Activated naive CD8-positive, alpha-beta T cell treated with anti-CD3 and anti-CD28 coated beads, Interleukin-2, amount 10 ng/mL, durations not matched to agents 7 days and 5 days (primary cell): ENCODE measurements at places on chromosomes 7 and 10. TPM values are rescaled to one million over a fixed set of nuclear protein-coding genes. Genes with fewer than 3 reads are reported as not detected.

The LIPM gene
- total RNA-seq, result not detected

The ZNF107 gene
- 29.0 TPM for total RNA-seq

The GPR26 gene
- total RNA-seq, result not detected

The PGAM1 gene
- 298 TPM for total RNA-seq

The OPN4 gene
- total RNA-seq, result not detected

The KLF14 gene
- not detected for total RNA-seq

The ELN gene
- total RNA-seq, result not detected

- DNase-seq, result no peak
Observed at GRCh38 chr7:106486331-106486730, 174.6 kb downstream of the CCDC71L start.

DNA sequence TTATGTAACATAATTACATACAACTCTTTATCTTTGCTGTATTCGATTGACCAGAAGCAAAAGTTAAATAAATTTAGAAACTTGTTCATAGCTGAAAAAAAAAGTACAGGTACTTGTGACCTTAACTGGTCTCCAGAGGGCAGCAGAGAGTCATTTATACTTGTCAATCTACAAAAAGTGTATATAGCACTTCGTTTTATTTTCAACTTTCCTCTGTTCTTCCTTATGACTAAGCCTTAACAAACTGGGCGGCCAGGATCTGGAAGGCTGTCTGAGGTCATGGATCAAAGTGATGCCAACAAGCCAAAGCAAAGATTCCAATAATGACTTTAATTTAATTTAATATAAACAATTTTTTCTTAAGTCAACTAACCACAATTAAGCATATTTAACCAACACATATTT lies 29.8 kb downstream of the C10orf67 start:
- no peak for DNase-seq

DNA sequence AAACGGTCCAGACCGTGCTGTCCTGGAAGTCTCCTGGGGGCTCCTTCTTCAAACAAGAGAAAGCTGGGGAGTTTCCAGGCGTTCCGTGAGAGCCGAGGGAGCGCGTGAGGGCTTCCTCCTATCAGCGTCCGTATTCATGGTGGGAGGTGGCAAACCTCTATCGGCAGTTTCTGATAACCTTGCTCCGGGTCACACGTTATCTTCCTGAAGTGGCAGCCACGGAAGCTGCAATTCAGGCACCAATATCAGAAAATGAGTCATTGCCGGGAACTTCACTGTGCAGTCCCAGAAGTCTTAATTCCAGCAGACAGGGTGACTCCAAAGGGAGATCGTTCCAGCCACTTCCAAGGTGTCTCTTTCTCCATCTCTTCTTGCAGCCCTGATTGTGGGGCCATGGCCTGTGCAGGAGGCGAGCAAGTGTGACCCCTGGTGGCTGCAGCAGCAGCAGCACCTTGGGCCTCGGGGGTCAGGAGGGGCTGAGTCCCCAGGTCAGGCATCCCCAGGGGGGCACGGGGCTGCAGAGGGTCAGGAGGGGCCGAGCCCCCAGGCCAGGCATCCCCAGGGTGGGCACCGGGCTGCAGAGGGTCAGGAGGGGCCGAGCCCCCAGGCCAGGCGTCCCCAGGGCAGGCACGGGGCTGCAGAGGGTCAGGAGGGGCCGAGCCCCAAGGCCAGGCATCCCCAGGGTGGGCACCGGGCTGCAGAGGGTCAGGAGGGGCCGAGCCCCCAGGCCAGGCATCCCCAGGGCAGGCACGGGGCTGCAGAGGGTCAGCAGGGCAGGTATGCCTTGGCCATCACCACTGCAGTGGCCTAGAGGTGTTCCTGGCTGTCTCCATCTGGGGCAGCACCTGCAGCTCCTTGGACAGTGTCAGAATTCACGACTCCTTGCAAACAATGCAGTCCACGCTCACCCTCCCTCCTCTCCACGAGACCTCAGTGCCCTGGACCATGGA lies 538.7 kb downstream of the DNAJB6 start:
- DNase-seq, result peak; percentile 64

GRCh38 chr7:18552943-18553604 lies 57.5 kb downstream of the HDAC9 start:
- DNase-seq, result no peak

- peak; percentile 95 for DNase-seq
Observed at GRCh38 chr10:32056136-32057035, at the start of gene KIF5B. TSS of gene KIF5B (minus strand) at chr10:32056425. CDS start at chr10:32055973, 452 bp downstream.

- DNase-seq, result peak; percentile 59
Observed at GRCh38 chr7:154928136-154929005, 74.6 kb downstream of the PAXIP1 start.

- DNase-seq, result no peak
Observed at GRCh38 chr7:114415064-114415989, 712 bp downstream of the FOXP2 start.

DNA sequence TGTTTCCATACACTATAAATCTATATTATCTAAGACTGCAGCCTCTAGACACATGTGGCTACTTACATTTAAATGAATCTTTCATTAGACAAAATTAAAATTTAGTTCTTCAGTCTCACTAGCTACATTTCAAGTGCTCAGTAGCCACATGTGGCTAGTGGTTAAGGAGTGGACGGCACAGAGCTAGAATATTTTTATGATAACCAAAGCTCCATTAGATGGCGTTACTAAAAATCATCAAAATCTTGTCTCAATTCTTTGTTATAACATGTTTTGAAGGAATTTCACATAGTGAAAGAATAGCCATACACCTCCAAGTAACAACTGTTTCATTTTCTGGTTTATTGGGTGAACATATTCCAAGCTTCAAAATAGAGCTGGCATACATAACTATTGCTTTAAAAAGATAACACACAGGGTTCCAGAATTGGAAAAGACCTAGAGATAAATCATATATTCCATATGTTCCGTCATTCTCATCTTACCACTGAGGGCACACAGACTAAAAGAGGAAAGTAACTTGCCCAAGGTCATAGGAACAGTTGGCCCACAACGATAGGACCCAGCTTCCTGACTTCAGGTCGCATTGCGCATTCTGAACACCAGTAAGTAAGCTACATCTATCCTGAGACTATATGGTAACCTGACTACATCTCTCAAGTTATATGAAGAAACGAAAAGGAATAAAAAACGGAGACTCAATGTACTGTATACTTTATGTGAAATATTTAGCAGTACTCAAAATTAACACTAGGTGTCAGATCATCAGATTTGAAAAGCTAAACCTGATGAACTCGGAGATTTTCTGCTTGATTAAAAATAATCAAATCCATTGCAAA lies 66.6 kb downstream of the CAV1 start:
- no peak for DNase-seq

GRCh38 chr7:112125250-112125649 lies 80.9 kb downstream of the DOCK4 start:
- no peak for DNase-seq

DNA sequence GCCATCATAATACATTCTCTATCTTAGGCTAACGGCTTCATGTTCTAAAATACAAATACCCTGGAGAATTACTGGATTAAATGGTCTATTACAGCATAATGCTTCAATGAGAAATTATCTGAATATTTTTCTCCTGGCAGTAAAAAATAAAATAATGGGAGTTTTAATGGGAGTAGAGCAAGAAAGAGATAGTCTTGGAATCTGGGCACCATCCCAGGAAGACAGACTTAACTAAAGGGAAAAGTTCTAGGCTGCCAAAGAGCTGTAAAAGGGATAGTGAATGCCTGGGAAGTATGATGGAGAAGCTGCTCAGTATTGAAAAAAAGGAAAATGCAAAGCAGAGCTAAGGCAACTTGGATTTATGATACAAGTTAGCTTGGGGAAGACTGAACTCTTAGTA lies 12.1 kb upstream of the SYPL1 start:
- no peak for DNase-seq

GRCh38 chr10:69222157-69223027 lies 2.3 kb downstream of the HKDC1 start:
- DNase-seq, result peak; percentile 69

GRCh38 chr7:37220664-37221063 lies 228.0 kb downstream of the ELMO1 start:
- no peak for DNase-seq

- DNase-seq, result no peak
Observed at GRCh38 chr7:151416941-151417315, 7.1 kb upstream of the WDR86 start.

- no peak for DNase-seq
Observed at GRCh38 chr7:25771491-25771890, 380.5 kb upstream of the NFE2L3 start.

- no peak for DNase-seq
Observed at GRCh38 chr7:66100408-66101050, 14.1 kb upstream of the CRCP start.

DNA sequence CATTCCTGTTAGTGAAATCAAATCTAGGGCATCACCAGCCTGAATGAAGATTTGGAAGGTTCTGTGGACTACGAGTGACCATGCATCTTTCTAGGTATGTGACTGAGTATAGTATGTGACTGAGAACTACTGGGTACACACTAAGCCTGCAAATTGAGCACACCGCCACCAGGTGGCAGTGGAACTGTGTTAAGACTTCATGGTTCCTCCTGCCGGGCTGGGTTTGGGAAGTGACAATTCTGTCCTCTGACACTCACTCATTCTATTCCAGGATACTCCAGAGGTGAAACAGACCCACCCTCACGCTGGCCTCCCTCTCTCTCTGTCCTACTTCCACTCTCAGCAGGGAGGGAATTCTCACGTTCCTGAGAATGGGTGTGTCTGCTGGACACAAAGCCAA lies 84.0 kb upstream of the TMEM248 start:
- peak; percentile 42 for DNase-seq

- DNase-seq, result peak; percentile 86
Observed at GRCh38 chr7:76397409-76398183, 11.9 kb downstream of the SSC4D start.

- no peak for DNase-seq
Observed at GRCh38 chr10:91541481-91541880, 91.4 kb downstream of the PPP1R3C start.

DNA sequence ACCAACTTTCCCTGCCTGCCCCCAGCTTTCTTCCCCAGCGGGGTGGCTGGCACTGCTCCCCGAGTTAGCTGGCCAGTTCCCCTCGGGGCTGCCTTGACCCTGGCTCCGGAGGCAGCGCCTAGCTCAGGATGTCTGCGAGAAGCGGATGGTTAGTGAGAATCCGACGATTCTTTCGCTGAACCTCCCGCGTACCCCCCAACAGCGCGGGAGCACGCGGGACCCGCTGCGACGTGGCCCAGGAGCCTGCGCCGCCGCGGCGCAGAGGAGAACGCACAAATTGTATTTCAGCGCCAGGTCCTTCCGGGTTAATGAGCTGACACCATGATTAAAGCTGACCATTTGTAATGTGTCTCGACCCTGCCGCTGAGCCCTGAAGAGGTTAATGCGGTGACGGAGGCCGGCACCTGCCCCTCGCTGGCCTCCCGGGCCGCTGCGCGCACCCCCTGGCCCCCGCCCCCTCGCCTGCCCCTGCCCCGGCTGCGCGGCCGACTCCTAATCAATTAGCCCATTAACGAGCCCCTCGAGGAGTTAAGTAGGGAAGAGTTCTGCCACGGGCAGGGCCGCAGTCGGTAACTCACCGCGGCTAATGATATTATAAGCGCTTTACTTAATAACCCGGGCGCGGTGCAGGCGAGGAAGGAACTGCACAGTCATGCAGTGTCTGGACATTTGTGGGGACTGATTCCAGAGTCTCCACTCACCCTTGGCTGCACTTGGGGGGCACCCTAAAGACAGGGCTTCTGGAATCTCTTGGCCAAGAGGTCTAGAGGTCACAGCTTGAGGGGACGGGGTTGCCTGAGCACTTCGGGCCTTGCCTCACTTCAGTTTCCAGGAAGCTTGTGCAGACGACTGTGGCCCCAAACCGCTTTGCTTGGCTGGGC lies 1.7 kb upstream of the HMX2 start:
- DNase-seq, result no peak

DNA sequence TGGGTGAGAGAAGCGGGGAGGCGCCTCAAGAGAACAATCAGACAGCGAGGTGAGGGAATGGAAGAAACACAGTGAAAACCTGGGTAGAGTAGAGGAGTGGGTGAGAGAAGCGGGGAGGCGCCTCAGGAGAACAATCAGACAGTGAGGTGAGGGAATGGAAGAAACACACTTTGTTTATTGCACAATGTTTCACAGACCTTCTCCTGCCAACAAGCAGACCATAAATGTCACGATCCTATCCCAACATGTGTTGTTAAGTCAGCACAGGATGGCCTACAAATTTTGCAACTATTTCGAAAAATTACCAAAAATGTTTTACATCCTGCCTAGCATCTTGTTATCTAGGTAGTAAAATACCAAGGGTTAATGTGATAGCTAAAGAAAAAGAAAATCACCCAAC lies 115.3 kb downstream of the JAZF1 start:
- no peak for DNase-seq

DNA sequence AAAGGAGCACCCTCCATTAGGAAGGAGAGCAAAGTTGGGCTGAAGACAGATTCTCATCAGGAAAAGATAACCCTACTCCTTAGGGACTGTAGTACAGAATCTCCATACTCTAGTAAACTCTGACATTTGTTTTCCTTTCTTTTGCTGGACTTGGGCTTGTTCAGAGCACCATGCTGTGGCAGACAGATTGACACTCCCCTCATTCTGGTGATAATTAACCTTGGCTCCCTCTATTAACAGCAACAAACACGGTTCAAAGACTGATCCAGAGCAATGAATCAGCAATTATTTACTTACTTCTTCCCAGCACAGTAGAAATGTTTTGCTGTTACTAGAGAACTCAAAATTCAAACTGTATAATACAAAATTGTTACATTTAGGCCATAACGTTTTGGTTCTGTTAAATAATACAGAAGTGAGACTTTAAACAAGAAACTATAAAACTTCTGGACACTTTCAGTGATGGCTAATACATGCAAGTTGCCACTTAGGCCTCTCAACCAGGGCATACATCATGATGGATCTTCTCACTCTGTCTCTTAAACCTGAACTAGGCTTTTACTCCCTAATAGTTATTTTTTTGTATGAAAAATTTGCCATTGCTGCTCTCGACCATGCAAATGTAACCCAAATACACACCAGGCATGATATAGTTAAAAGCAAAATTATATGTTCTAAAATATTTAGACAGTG lies 639.0 kb downstream of the IPMK start:
- no peak for DNase-seq

DNA sequence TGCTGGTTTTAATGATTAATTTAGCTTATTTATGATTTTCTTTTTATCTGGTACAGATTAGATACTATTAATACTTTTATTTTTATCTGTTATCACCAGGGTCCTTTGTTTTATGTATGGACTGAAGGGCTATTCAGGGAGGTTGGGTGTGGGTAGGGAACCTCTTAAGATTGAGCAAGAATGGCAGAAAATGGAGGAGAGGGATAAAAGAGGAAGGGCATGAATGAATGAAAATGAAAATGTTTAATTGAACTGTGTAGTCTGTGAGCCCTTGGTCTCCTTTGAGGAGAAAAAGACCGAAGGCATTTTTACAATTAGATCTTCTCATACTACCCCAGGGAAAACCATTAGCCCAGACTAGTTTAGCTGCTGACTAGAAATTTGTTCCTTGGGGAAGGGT lies 93.1 kb downstream of the CDK14 start:
- no peak for DNase-seq

DNA sequence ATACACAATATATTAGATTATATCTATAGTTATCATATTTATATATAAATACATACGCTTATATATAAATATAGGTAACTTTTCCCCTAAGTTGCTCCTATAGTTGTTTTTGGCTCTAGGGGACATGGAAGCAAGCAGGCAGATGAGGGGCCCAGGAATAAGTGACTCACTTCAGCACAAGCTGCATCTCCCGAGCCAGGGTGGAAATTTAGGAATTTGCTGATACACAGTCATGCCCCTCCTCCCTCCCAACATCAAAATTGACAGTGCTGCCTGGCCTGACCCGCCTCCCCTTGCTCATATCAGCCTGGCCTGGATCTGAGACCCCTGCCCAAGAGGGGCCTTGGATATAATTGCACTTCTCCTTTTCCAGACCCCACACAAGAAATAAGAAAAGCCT lies 33.8 kb downstream of the MKI67 start:
- DNase-seq, result no peak

- no peak for DNase-seq
Observed at GRCh38 chr7:28207486-28208158, 27.0 kb upstream of the JAZF1 start.
